Endothelial cell (in vitro differentiated cells): ENCODE measurements at places on chromosomes 4 and X.

GRCh38 chrX:118621081-118621759 lies 106.2 kb upstream of the IL13RA1 start:
- DNase-seq: no peak

DNA sequence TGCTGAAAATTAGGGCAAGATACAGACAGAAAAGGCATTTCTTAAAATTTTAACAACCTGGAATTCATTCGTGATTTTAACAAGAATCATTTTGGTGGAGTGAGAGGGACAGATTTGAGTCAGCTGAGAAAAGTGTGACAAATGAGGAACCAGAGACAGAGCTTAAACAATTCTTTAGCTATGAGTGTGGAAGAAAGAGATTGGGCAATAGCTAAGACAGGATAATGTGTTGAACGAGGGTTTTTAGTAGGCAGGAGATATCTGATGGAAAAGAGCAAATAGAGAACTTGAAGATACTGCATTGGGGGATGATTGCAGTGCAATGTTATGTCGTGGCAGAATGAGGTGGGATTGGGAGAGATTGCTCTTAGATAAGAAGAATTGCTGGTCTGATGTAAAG lies 164.2 kb upstream of the SPRY1 start:
- DNase-seq: no peak

GRCh38 chr4:188053302-188053701 lies 56.1 kb downstream of the TRIML2 start:
- no peak for DNase-seq

GRCh38 chr4:24736066-24736465 lies 59.3 kb upstream of the SOD3 start:
- DNase-seq: no peak

DNA sequence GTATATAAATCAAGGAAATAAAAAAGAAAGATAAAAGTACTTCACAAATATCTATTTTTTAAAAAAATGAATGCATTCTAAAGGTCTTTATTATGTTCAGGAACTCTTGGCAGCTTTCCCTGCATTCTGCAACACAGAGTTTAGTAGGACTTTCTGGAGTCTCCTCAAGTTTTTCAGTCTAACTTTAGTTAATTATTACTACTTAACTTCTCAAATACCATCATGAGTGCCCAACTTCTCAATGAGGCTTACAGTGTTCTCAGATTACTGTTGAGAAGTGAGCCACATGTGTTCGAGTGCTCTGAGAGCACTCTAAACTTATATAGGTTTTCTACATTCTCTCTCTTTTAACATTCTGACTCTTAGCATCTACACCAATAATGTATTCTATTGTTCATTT lies 1852.9 kb upstream of the PCDH10 start:
- DNase-seq: no peak

GRCh38 chr4:6334203-6334887 lies 64.7 kb downstream of the WFS1 start:
- DNase-seq: no peak
